B cell (primary cell): ENCODE measurements at places on chromosomes 1 and 21.

DNA sequence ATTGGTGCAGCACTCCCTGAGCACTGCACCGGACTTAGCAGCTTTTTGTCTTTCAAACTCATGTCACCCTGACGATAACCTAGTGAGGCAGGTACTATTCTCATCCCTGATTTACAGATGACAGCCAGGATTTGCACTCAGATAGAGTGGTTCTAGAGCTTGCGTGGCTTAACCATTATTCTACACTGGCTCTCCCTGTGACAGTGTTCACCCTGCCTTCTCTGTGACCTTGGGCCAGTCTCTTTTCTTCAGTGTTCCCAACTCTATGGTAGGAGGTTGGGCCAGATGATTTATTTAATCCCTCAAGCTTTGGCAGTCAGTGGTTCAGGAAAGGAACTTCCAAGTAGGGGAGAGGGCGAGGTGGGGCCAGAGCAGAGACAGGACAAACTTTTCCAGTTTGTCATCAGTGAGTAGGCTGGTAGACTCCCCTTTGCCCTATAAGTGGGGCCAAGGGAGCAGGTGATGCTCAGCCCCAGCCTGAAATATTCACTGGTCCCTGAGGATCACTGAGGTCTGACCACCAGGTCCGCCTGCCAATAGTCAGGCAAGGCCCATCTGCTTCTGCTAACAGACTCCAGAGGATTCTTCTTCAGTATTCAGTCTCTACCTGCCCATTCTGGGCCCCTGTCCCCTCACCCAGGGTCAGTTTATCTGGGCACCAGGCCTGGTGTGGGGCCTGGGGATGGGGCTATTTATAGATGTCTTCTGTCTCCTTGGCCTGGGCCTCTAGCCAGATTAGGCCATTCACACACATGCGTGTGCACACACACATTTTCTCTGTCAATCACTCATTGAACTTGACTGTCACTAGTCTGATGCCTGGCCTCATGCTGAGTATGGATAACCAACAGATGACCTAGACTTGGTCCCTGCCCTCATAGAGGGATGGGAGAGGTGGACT is 8.8 kb upstream of the FABP3 start:
- no peak for DNase-seq

DNA sequence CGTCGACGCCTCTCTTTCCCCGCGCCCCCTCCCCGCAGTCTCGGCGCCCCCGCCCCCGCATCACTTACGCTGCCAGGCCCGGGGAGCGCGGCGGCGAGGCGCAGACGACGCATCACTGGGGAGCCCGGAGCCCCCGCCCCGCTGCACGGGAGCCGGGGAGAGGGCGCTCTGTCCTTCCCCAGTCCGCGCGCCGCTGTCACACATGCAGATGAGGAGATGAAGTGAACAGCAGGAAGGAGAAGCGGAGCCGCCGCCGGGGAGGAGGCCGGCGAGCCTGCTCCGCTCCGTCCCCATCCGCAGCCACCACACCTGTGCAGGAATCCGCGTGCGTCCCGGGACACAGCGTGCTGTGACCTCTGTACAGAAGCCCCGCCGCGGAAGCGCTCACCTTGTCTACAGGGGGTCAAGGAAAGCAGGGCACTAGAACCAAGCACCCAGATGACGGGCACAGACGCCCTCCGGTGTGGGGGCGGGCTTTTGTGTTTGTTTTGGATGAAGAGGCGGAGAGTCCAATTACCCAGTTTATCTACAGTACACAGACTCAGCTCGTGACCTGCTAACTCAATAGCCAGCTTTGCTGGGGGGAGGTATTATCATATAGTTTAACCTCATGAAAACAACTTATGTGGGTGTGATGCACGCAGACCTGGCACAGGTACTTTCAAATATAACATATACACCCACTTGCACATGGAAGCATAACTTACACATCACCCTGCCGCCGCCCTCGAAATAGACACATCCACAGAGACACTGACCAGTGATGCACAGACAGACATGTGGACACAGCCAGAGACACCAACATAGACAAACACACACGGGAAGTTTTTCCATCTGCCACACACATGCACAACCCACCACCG is 12.4 kb downstream of the KLHDC8A start:
- DNase-seq, result peak; percentile 69

DNA sequence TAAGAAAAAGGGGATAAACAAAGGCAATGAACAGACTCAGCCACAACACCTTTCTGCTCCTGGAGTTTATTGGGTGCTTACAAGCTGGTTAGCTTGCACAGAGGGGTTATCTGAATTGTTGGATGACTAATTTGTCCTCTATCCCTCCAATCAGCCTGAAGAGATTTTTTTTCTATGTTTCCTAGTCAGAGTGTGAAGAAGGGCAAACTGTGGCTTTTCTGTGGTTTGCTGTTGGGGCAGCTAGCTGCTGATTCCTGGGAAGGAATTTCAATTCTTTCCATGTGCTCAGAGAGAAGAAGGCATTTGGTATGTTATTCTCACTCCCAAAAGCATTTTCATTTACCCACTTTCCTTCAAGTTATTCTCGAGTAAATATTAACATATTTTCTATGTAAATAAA is 48.6 kb downstream of the PCP4 start:
- no peak for DNase-seq

GRCh38 chr1:228446852-228447251 is 30.2 kb upstream of the TRIM17 start:
- DNase-seq, result no peak

GRCh38 chr1:192066202-192066601 is 92.1 kb upstream of the RGS18 start:
- no peak for DNase-seq
